ENCODE measurements at places on chromosomes 2 and 18.
A peak's percentile ranks its signal among the peaks of the same experiment; 100 is the strongest.

DNA sequence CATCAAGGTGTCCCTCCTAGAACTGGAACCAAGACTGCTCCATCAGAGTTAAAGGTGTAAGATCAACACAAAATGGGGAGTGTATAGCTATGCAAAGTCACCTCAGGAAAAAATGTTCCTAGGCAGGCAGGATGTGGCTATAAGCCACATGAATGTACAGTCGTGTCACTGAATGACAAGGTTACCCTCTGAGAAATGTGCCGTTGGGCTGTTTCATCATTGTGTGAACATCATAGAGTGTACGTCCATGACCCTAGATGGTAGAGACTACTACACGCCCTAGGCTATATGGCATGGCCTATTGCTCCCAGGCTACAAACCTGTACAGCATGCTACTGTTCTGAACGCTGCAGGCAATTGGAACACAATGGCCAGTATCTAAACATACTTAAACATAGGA is 24.5 kb downstream of the TYMS start:
- DNase-seq, result no peak

DNA sequence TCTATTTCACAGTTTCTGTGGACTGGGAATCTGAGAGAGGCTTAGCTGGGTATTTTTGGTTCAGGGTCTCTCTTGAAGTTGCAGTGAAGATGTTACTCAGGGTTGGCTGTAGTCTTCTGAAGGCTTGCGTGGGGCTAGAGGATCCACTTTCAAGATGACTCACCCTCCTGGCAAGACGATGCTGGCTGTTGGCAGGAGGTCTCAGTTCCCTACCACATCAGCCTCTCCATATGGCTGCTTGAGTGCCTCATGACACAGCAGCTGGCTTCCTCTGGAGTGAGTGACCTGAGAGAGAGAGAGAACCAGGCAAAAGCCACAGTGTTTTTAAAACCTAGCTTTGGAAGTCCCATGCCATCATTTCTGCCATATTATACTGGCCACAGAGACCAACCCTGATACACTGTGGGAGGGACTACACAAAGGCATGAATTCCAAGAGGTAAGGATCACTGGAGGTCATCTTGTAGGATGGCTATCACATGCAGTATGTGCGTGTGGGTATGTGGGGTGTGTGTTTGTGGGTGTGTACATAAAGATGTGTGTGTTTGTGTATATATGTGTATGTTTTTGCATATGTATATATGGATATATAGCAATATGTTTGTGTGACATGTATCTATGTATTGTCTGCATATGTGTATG is 25.1 kb downstream of the DNPEP start:
- peak; percentile 34 for DNase-seq

DNA sequence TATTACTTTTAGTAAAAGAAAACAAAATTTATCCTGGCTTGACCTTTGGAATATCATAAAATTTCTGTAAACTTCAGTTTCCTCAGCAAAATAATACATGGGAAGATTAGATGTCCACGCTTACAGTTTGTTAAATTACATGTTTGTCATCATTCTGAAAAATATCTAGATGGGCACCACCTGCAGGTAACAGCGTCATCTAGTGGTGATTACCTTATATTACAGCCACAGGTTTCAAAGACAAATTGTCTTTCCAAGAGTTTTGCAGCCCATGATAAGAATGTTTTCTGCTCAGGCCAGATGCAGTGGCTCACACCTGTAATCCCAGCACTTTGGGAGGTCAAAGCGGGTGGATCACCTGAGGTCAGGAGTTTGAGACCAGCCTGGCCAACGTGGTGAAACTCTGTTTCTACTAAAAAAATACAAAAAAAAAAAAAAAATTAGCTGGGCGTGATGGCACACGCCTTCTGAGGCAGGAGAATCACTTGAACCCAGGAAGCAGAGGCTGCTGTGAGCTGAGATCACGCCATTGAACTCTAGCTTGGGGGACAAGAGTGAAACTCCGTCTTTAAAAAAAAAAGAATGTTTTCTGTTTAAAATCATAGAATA is 96.3 kb upstream of the RASGRP3 start:
- DNase-seq, result no peak

- no peak for DNase-seq
Observed at GRCh38 chr2:174762464-174762863, 1.8 kb downstream of the CHRNA1 start.

GRCh38 chr2:62884514-62884913 is 166.1 kb upstream of the OTX1 start:
- DNase-seq, result no peak

- DNase-seq, result no peak
Observed at GRCh38 chr2:237304763-237305514, 109.0 kb downstream of the COL6A3 start.

GRCh38 chr2:113180131-113180946 is 6.6 kb downstream of the PSD4 start:
- no peak for DNase-seq

DNA sequence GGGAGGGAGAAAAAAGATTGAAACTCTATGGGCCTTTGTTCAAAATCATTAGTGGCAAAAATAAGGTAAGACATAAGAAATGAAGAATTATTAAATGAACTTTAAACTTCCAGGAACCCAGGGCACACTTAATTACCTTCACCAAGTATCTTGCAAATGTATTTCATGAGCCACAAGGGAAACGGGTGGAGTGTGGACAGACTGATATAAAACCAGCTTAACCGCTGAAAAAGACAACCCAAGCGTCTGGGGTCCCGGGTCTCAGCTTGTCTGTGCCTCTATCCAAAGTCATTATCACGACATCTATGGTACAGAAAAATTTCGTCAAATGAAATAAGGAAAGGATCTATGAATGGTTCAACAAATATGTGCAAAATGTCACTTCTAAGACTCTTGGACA is 13.9 kb upstream of the MBOAT2 start:
- DNase-seq, result no peak

DNA sequence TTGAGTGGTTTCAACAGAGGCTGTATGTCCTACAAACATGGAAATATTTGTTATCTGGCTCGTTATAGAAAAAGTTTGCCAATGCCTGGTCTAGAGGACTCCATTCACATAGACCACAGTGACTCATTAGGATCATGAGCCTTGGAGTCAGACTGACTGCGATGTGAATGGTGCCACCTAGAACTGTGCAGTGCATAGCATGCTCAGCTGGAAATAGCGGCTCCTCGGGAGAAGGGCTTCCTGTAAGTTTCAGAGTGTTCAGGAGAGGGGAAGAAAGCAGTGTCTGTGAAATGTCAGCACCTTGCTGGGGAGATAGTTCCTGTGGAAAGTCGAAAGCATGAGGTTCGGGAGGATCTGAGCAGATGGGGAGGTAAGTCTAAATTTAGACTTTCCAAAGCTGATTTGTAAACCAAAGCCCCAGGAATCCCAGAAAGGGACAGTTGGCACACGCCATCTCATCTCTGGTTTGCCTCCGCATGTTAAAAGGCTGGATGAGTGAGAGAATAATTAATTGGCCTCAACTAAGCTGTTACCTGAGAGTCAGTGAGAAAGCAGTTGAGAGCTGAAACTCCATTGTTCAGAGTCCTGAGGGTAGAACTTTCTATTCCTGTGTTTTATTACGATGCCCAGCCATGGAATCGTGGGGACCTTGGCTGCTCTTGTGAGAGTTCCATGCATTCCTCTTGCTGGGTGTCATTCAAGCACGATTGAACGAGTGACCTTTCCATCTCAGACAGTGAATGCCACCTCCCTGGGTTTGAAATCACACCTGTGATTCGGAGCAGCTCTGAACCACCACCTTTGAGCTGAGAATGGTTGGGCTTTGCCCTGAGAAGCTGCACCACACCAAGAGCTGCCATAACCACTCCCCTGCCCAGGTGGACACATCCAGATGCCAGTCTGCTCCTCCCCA is 99.5 kb downstream of the MAPK4 start:
- DNase-seq, result no peak

- DNase-seq, result no peak
Observed at GRCh38 chr2:145108361-145108778, 588.5 kb upstream of the ZEB2 start.

GRCh38 chr2:74858281-74858680 is 24.4 kb downstream of the HK2 start:
- no peak for DNase-seq

DNA sequence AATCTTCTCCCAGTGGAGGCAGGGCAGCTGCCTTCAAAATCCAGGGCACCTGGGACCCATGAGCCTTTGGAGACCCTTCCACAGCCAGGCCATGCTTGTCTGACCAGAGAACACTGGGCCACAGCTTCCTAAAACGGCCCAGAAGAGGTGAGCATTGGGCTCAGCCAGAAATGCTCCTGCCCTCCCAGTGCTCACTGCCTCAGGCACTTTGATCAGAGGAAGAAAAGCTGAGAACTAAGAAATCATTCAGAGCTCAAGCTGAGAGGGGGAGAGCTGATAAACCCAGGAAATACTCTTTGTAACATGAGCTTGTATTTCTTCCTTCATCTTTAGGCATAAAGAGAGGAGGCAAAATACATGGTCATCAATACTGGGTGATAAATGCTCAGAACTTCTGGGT is 365.5 kb upstream of the KLHL29 start:
- no peak for DNase-seq

DNA sequence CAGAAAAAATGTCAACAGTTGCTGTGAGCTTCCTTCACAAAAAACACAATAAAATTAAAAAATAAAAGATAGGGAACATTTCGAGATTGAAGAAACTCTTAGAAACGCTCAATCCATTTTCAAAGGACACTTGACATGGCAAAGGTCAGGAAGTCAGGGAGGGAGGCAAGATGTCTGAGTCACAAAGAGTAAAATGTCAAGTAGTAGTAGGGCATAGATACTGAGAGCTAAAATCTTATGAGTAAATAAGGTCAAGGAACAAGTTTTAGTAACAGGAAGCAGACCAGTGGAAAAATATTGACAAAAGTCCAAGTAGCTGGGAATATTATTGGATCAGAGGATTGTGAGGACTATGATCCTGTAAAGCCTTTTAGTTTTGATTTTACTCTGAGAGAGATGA is 495.6 kb downstream of the TMX3 start:
- no peak for DNase-seq

DNA sequence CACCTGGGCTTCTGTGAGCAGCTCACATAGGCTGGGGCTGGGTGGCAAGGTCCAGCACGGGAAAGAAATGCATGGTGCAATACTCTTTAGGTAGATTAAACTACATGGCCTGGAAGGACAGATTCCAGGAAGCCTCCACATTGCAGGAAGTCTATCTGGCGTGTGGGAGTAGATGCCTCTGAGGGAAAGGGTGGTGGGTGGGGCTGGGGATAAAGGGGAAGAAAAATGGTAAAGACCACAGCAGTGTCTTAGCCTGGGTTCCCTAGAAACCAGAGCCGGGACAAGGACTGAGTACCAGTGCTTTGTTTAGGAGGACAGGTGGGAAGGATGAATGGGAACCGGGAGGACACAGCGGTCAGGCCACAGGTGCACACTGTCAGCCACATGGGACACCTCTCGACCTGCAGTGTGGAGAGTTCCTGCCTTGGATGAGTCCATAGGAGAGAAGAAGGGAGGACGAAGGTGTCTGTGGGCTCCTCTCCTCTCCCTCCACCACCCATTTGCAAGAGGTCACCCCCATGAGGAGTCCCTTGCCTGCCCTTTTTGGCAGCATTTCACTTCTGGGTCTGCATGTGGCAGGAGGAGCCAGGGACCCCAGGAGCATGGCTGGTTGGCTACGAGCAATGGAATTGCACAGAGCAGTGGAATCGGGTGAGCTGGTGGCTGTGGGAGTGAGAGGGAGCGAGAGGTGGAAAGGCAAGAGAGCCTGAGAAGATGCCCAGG is 91.5 kb upstream of the HS6ST1 start:
- DNase-seq, result no peak

DNA sequence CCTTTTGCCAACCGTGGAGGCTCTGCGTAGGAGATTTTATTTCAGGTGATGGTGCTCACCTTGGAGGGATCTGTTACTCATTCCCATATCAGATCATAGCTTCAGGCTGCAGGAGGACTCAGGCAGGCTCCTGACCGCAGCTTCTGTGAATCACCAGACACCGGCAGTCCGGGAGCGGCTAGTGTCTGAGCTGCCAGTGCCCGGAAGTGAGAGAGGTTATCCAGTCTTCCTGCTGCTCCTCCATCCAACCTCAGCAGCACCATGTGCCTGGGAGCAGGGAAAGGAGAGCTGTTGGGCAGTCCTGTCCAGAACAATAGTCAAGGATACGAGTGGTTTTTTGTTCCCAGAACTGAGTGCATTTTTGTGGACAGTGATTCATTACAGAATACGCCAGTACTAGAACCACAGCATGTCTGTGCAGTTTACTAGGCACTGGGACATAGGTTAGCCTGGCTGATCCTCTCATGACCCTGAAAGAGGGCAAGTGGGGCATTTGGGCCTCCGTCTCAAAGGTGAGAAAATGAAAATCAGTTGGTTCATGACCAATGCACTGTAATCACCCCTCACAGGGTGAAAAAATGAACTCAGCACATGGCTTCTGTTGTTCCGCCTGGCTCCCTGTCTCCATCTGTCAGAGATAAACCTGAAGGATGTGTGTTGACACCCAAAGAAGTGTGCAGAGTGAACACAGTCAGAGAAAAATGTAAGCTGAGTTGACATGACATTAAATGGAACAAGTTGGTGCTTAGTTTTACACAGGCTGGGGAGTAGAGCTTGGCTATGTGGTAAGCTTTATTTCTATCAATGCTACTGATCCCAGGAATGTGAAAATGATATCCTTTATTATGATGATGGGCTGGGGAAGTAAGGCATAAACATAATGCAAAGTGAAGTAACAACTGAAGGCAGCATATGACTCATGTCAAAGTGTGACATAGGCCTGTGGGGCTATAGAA is 12.2 kb downstream of the FHOD3 start:
- no peak for DNase-seq

GRCh38 chr18:42798606-42799170 is 316.8 kb downstream of the RIT2 start:
- no peak for DNase-seq

Data from GM12878 (cell line).